ENCODE measurements at places on chromosomes 3 and 15.

DNA sequence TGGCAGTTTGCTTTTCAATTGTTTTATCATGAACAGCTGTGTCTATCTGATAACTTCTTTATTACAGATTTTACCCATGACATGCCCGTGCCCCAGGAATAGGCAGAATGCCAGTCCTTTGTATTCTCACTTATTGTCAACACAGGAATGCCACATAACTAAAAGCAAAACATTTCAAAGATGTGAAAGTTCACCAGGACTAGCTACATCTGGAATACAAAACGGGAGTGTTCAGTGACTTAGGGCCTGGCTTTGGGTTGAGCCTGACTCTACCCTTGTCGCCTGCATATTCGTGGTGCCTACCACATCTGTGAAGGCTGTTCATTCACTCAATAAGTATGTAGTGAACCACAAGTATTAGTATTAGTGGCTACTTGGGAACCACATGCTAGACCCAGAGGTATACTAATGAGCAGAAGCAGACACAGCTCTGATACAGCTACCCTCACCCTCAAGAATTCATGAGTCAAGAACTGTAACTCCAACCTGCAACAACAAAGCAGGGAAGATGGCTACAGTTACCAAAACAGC, 2.9 kb downstream of the TNFSF10 start:
- no peak for DNase-seq

- DNase-seq = no peak
Observed at GRCh38 chr3:127753338-127753737, 69.0 kb downstream of the MGLL start.

- no peak for DNase-seq
Observed at GRCh38 chr3:10918011-10918410, 74.5 kb upstream of the SLC6A1 start.

DNA sequence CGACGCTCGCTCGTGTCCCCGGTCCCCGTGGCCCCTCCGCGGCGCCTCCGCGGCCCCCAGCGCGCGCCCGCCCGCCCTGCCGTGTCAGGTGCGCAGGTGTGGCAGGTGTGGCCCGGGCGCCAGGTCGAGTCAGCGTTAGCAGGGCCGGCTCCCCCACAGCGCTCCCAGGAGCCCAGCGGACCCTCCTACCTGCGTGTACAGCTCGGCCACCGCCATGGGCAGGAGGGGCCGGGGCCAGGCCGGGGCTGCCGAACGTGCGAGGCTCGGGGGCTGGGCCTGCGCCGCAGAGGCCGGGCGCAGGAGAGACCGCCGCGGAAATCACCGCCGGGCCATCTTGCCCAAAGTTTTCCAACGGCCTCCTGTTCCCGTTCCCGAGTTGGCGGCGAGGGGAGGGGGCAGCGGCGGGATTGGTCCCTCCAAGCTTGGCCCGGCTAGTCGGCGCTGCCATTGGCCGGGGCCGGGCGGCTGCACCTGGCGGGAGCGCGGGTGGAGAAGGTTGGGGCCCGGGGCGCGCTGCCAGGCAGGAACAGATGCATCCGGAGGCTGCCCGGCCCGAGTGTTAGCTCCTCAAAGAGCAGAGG, at the start of gene MYO5C:
Gene MYO5C, minus strand, starts transcription at position 384 of the 581 bp plus-strand sequence. Its CDS starts 168 bp downstream, at position 216.
- DNase-seq = peak; percentile 84

GRCh38 chr3:123723522-123724168, 138.8 kb upstream of the HACD2 start:
- DNase-seq = peak; percentile 73

- peak; percentile 96 for DNase-seq
Observed at GRCh38 chr15:78212546-78213424, 21.6 kb downstream of the ACSBG1 start.

- no peak for DNase-seq
Observed at GRCh38 chr3:172106989-172107388, 67.6 kb downstream of the FNDC3B start.

- DNase-seq = peak; percentile 56
Observed at GRCh38 chr3:165549665-165550064, 287.6 kb downstream of the BCHE start.
